Right renal cortex interstitium (tissue), 3 donors: ENCODE measurements at places on chromosomes 16 and 17.
A peak's percentile ranks its signal among the peaks of the same experiment; 100 is the strongest.

GRCh38 chr16:59213952-59214351 lies 479.8 kb upstream of the GOT2 start:
- no peak for DNase-seq

DNA sequence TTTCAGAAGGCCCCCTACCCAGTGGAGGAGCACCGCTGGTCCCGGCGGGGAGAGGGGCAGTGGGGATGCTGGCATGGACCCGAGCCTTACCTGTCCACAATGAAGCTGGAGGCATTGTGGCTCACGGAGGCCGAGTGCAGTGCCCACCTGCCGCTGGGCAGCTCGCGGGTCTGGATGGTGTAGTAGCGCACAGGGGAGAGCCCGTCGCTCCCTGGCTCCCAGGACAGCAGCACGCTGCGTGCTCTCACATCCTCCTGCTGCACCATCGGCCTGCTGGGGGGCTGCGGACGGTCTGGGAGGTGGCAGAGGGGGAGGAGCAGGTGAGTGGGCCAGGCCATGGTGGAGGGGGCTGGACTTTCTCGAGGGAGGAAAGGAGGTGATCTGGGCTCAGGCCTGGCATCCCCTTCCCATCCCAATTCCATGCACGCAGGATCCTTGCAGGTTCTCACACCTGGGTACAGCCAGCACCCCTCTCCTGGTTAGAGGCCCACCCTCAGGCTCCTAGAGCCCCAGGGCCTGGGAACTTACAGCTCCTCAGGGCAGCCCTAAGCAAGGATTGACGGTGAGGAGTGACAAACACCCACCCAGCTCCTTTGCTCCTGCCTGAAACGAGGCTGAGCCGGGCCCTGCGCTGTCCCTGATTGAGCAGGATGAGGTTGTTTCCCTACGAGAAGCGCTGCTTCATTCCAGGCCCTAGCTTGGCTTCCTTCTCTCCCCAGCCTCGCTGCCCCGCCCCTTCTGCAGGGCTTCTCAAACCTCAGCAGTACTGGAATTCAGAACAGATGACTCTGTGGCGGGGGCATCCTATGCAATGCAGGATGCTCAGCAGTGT lies 76.2 kb upstream of the CDC42EP4 start:
- no peak for DNase-seq

DNA sequence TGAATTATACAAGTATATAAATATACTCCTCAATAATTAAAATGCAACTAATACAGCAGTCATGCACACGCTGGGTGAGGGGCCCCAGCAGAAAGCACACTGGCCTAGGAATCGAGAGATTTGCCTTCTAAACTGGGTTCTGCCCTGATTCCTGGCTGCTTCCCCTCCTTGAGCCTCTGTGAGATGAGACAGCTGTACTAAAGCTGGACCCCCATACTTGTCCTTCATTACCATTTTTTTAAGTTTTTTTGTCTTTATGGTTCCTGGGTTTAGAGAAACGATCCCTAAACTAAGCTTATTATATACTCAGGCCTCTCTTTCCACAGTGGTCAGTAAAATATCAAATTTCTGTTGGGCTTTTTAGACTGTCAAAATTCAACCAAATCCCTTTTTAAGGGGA lies 195.1 kb upstream of the DYNLRB2 start:
- no peak for DNase-seq

- peak; percentile 31 for DNase-seq
Measured at GRCh38 chr17:59154292-59154720, 680 bp downstream of the SKA2 start.

DNA sequence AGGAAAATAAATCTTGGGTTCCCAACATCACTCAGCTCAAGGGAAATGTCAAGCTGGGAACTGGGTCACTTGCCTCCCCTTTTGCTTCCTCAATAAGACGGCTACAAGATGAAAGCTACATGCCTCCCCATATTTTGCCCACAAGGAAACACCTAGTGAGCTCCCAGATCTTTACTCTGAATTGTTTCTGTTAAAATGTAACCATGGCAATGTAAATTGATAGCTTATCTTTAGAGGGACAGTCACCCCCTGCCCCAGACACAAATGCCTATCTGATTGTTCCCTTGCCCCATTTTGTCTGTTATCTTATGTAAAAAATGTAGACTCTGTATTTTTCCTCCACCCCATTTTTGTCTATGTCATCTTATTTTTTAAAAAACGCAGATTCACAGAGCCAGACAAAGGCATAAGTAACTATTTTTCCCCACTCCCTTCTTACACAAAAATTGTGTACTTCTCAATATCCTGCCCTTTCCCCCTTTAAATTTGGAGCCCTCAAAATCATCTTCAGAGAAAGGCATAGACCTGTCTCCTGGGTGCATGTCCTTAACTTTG lies 288.7 kb upstream of the ERCC4 start:
- DNase-seq: no peak

DNA sequence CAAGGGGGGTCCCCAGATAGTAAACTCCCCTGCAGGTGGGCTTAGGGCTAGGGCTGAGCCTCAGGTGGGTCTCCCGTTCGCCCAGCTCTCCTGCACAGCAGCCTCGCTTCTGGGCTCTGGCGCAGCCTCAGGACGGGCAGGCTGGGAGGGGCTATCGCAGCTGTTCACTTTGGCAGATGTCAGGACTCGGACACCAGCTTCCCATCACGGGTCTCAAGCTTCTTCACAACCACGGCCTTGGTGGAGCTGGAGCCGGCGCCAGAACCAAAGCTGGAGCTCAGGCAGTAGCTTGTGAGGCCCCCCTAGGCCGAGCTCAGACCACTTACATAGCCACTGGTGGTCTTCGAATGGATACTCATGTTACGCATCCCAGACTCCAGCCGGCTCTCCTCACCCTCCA lies 26.0 kb downstream of the CLEC3A start:
- DNase-seq: no peak

DNA sequence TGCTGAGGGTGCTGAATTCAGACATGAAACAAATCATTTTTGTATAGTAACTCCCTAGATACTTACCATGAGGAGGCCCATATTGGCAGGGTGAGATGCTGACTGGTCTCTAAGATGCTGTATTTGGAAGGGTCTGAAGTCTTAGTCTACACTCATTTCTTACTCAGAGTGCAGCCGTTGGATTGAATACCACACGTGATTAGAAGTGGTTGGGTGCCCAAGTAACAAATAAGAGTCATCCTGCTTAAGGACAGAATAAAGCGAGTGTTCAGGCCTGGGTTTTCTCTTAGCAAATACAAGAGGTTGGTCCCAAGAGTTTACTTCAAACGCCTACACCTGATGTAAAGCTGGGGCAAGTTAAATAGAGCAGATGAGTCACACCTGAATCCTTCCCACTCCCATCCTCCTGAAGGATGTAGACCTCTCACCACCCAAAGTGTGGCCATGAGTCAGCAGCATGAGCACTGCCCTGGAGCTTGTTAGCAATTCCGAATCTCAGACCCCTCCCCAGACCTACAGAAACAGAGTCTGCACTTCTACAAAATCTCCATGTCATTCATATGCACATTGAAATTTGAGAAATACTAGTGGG lies 284.6 kb upstream of the CDH5 start:
- DNase-seq: no peak

DNA sequence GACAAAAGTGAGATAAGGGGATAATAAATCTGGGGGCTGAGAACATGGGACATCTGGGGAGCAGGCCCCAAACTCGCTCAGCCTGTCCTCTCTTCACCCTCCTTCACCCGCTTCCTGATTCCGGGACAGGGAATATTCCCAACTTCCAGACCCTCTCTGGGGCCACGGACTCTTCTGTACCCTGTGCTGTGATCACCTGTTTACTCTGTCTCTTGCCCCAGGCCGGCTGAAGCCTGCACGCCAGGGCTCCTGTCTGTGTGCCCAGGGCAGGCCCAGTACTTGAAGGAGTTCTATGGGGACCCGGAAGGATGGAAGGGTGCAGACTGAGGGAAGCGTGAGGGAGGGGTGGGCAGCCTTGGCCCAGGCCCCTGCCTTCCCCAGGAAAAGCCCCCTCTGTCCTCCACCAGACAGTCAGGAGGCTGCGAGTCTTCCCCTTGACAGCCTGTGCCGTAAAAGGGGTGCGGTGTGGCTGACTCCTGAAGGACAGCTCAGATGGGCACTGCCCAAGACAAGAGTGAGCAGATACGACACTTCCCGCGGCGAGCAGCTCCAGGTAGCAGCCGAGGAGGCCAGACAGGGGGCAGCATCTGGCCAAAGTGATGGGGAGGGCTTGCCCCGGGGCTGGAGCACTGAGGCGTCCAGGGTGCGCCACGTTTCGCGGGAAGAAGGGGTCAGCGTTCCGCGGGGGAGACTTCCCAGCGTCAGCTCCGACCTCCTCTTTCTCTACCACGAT lies 1.0 kb upstream of the CCNF start:
- DNase-seq: peak; percentile 29

DNA sequence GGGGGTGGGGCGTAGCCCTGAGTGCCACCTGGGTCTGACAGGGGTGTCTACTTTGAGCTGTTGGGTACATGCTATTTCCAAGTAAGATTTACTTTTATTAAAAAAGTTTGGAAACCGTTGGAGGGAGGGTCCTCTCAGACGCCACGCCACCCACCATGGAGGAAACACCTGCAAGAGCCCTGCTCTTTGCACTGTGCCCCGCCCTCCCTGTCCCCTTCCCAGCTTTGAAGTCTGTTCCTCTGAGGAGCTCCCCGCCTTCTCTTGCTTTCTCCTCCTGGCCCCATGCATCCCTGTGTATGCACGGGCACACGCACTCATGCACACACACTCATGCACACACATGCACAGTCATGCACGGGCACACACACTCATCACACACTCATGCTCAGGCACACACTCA lies 15.5 kb downstream of the ADGRG1 start:
- DNase-seq: no peak

DNA sequence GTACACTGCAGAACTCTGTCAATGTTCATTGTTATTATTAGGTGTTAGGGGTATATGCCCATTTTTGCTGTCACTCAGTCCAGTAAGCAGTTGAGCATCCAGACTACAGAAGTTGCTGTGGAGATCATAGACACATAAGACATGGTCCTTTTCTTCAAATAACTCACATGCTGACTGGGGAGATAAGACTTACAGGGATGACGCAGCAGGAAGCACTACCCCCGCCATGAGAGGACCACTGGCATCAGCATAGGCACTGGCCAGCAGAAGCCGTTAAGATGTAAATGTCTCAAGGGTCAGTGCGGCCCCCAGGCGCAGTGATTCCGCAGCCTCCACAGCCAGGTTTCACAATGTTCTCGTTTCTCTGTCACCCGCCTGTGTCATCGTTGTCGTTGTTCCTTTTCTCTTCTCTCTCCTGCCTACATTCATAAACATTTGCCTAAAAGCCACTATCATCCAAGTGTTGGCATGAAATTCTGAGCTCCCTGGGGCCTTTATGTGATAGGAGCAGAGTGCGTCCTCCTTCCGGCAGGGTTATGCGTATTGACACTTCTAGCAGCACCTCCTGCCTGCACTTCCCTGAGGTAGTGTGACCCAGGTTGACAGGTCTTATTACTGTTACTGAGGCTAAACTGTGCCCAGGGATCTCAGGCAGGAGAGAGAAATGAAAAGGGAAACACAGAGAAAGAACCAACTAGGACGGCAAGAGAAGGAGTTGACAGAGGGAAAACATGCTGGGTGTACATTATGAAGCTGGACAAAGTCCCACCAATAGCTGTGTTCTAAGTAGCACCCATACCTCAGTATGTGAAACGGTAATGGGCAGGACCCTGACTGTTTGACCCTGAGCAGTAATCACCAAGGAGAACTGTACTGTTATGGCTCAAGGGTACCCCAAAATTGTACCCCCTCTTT lies 17.9 kb downstream of the TANGO6 start:
- no peak for DNase-seq

- DNase-seq: no peak
Measured at GRCh38 chr17:66142428-66142827, 49.5 kb downstream of the CEP112 start.

DNA sequence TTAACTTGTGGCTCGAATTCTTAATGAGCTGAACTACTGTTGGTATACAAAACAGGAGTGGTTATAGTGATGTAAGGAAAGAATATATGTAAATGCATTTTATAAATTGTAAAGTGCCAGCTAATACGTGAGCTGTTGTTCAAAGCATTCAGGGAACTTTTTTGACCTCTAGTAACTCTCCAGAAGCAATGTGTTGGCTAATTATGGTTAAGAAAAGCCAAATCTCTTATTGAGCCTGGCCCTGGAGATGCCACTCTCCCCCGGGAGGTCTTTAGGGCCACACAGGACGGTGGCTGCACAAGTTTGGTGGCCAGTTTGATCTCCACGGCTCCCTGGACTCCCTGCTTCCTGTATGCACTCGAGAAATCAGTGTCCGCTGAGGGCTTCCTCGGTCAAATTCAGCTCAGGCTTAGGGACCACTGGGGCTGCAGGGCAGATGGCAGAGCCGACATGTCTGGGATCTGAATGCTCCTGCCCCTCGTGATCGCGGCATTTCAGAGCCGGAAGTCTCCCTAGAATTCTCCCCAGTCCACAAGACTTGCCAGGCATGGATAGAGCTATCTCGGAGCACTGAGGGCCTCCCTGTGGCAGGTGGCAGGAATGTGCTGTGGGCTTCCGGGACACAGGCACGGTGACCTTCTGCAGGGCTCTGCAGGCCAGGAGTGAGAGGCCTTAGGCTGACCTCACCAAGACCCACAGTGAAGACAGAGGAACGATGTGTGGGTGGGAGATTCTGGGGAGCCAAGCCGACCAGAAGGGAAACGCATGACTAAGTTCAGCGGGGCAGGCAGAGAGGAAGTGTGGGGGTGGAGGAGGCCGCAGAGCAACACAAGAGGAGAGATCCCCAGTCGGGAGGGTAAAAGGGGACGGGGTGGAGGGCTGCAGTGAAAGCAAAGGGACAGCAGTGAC lies 18.6 kb upstream of the PITPNM3 start:
- no peak for DNase-seq

DNA sequence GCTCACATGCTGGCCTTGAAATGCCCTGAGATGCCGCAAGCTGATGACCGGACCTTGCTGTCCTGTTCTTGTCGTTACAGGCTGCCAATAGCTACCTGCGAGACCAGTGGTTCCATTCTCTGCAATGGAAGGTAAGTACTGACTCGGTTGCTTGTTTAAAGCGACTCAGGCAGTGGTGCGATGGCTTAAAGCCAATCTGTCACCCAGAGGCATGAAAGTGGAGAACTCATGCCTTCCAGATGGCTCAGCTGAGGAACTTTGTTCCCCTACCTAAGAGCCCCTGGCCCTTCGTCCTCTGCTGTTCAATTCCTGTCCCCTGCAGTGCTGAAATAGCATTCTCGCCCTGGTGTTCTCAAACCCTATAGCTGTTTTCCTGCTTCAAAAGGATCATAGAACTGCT lies 158.3 kb upstream of the PLCG2 start:
- no peak for DNase-seq

DNA sequence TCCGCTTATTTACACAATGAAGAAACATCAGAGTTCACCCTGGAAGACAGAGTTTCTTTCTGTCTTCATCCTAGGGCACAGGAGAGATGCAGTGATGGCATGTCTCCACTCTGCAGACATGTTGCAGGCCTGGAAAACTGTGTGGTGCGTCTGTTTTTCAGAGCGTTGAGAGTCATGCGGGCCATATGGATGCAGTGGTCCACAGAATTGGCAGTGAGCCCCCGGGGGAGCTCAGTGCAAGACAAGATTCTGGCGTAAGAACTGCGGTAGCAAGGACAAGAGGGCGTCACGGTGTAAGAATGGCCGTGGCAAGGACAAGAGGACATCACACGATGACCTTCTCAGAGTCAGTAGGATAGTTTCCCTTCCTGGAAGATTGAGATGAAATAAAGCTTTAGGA lies 654.0 kb downstream of the MAF start:
- no peak for DNase-seq

GRCh38 chr17:4950075-4950745 lies 709 bp upstream of the ENO3 start:
- no peak for DNase-seq
